ENCODE measurements at places on chromosomes 1 and 21.
A peak's percentile ranks its signal among the peaks of the same experiment; 100 is the strongest.

GRCh38 chr1:17194615-17195528, 10.1 kb upstream of the PADI1 start:
- DNase-seq = no peak

DNA sequence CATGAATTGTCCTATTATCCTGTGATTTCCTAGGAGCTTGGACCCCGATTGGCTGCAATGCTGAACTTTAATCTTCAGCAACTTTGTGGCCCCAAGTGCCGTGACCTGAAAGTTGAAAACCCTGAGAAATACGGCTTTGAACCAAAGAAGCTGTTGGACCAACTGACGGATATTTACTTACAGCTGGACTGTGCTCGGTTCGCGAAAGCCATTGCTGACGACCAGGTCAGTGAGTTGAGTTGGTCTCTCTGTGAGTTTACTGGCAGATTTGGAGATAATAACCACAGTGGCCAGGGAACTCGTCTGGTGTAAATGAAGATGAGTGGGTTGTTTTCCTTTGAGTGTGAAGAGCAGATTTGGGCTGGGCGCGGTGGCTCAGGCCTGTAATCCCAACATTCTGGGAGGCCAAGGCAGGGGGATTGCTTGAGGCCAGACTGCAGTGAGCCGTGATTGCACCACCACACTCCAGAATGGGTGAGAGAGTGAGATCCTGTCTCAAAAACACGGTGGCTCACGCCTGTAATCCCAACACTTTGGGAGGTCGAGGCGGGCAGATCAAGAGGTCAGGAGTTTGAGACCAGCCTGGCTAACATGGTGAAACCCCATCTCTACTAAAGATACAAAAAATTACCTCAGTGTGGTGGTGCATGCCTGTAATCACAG, 39.1 kb upstream of the KIF1B start:
- DNase-seq = no peak

DNA sequence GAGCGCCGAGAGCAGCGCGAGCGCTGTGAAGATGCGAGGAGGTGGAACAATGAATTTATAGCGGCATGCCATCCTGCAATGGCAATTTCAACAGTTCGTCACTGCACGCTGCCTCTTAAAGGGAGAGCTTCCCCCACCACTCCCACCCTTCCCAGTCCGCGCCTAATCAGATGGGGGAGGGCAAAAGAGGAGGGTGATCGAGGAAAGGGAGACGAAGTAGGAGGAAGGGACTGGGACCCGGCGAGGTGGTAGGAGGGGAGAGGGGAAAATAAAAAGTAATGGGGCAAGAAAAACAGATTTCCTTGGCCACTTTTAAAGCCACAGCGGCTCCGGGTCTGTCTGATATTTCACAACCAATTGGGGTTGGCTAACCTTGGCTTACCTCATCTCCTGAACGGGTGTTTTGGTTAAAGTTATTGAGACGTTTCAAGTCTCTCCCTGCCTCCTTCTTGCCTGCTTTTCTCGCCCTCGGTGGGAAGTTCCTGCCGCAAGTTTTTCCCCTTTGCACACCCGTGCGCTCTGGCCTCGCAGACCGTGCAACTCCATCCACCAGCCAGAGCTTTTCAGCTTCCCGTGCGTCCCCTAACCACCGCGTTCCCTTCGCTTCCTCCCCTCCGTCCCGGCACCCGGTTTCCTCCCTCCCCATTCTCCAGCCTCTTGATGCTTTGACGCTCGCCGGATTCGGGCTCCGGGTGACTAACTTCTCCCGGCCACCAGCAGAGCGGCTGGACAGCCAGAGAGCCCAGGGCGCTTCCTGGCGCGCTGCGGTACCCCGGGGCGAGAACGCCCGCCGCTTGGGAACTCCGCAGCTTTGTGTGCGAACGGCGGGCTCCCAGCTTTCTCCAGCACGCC, at the start of gene ADAMTS5:
Gene ADAMTS5, minus strand, starts transcription at position 27 of the 852 bp plus-strand sequence. CDS start 697 bp downstream, outside the sequence.
- peak; percentile 66 for DNase-seq

DNA sequence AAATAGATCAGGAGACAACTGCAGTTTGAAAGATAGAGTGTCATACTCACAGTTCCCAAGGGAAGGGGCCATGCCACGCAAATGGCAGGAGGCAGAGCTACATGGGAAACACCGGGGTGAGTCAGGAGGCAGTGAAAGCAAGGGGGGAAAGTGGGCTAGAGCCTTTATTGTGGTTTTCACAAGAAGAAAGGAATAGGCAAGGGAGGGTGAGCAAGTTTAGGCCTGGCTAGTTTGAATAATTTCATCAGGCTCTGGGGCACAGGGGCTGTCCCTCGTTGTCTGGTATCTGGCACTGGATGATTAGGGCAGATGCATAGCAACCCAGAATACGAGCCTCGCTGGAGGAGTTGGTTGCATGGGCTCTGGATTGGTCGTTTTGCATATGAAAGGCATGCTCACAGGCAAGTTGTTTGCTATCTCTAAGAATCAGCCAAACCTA, 17.0 kb upstream of the ITLN2 start:
- no peak for DNase-seq

DNA sequence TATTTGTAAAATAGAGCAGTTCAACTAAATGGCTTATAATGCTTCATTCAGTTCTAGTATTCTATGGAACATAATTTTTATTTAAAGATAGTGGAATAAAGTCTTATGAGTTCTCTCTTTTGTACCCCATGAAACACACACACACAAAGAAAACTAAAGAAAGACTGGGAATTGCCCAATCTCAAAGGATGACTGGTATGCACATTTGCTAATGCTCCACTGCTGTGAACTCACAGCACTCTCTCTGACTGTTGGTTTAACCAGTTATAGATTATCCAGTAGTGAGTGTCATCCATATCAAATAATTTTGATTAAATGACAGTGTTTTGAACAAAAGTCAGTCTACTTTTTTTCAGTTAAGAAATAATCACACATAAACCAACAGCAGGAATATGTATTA, 1082.4 kb upstream of the B3GALT2 start:
- DNase-seq = no peak

GRCh38 chr1:89516055-89516454, 8.6 kb upstream of the LRRC8B start:
- peak; percentile 27 for DNase-seq

- peak; percentile 43 for DNase-seq
These were observed 6.3 kb downstream of the HPCA start for GRCh38 chr1:32892368-32893197.

- no peak for DNase-seq
These were observed 49.2 kb upstream of the POFUT2 start for GRCh38 chr21:45336870-45337269.

DNA sequence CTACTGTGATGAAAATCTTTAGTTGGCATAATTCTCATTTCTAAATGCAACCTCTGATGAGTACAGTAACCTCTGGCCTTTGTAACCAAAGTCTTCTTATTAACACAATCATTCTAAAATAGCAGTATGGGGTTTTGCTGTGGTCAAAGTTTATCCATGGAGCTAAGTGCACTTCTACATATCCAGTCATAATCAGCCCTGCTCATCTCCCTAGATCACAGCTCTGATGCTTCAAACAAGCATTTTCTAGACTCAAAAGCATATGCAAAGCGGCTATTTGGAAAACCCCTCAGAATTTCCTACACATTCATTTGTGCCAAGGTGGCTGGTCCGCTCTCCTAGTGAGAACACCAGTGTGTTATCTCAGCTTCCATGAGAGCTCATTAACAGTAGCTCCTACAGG, 418.6 kb downstream of the MRPL39 start:
- no peak for DNase-seq

DNA sequence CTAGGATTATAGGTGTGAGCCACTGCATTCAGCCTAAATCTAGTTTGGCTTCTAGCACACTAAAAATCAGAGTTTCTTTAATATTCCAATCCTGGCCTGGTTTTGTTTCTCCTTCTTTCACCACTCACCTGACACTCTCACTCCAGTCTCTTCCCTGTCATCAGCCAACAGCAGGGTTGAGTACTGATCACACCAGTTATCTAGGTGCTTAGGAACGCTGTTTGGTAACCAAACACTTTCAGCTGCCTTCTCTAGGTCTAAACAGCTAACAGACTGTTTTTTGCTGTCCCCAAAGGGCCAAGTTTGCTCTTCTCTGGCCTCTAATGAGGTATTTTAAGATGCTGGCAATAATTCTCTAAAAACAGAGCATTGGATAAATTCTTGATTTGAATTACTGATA, 17.7 kb upstream of the FRRS1 start:
- no peak for DNase-seq

- peak; percentile 89 for DNase-seq
These were observed 5.3 kb downstream of the TRAF3IP3 start for GRCh38 chr1:209761011-209761635.

GRCh38 chr1:112524251-112524650, 15.5 kb downstream of the WNT2B start:
- DNase-seq = no peak

- no peak for DNase-seq
These were observed 54.5 kb upstream of the PPM1J start for GRCh38 chr1:112769611-112770010.

- peak; percentile 96 for DNase-seq
These were observed 112.9 kb upstream of the IPO9 start for GRCh38 chr1:201715801-201716741.

DNA sequence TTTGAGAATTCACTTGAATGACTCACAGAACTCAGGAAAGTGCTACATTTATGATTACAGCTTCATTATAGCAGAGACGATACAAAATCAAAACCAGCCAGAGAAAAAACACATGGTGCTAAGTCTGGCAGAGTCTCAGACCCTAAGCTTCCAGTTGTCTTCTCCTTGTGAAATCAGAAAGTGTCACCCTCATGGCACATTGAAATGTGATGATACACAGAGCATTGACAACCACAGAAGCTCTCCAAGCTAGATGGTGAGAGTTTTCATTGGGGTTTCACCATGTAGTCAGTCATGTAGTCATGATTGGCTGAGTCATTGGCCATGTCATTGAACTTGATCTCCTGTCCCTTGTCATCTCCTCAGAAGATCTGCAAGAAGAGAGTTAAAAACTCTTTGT, 526.6 kb downstream of the MRPL39 start:
- no peak for DNase-seq

Data from inflammatory macrophage treated with lipopolysaccharide for 4 hours (primary cell).